ENCODE measurements at places on chromosomes 1 and 21.

- DNase-seq = no peak
These were observed 519.3 kb upstream of the CXADR start for GRCh38 chr21:16993416-16994038.

DNA sequence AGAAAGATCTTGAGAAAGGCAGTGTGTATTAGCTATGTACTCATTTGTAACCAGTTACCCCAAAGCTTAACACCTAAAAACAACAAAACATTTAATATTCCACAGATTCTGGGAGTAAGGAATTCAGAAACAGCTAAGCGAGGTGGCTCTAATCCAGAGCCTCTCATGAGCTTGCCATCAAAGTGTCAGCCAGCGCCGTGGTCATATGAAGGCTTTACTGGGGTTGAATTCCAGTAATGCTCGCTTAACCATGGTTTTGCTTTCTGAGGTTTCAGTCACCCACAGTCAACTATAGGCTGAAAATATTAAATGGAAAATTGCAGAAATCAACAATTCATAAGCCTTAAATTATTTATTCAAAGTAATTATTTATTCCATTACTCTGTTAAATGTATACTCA, 101.8 kb downstream of the CLIC6 start:
- no peak for DNase-seq

- DNase-seq = no peak
These were observed 144.0 kb upstream of the ZRANB2 start for GRCh38 chr1:71224741-71225377.

DNA sequence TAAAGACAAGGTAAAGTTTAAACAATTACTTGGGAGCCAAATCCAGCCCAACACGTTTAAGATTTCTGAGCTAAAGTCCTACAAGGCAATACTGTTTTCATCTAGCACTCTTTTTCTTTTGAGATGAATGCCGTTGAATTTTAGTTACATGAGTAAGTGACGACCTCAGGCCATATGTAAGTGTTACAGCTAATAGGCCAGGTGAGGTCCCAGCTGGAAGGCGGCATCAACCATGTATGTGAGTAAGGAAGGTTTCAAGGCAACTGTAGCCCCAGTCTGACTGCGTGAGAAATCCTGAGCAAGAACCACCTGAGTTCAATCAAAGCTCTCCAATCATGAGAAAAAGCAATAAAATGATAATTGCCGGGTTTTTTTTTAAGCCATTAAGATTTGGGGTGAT, 41.5 kb upstream of the EGLN1 start:
- no peak for DNase-seq

GRCh38 chr1:244599937-244600350, 53.0 kb upstream of the DESI2 start:
- DNase-seq = peak; percentile 60

- DNase-seq = no peak
These were observed 457.9 kb downstream of the BRINP3 start for GRCh38 chr1:190019717-190020116.

- peak; percentile 62 for DNase-seq
These were observed 1.4 kb upstream of the G0S2 start for GRCh38 chr1:209673631-209674417.

GRCh38 chr21:20802631-20803260, 195.5 kb upstream of the NCAM2 start:
- DNase-seq = no peak

DNA sequence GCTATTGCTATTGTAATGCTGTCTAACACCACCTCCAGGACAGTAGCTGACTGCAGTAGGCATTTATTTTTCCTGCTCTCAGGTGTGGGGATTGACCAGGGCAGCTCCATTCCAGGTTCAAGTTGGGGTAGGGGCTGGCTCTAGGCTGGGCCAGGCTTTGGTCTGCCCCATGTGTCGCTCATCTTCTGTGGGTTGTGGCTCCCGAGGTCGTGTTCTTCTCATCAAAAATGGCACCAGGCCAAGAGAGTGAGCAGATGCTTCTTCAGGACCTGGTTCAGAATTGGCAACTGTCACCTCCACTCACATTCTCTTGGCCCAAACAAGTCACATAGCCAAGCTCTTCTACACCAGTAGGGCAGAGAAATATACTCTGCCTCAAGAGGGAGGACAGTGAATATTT, 133.7 kb downstream of the PTPRU start:
- DNase-seq = no peak

DNA sequence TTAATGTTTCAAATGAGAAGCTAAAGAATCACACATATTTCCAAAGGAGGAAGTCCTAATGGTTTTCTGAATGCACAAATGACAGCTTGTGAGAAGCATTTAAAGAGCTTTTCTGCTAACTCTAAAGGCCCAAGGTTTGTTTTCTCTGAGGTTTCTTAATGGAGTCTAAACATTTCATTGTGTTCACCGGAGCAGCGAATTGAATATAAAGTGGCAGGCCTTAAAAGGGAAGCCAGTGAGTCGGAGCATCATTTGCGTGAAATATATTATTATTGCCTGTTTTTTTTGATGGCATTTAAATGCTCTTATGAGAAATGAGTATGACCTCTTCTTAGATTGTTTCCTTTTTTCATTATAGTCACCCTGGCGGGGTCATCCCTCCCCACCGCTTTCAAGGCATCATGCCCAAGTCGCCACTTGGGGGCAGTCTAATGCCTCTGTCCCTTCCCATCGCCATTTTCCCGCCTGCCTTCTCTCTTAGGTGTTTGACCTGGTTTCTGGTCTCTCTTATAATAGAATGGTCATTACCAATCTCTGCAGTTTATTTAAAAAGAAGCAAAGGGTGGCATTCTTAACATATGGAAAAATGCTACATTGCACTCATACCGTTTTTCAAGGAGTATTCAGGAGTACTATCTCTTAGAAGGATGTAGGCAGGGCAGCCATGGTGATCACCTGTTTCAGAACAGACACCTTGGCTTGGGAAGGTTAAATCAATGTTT, 25.3 kb upstream of the OVAAL start:
- peak; percentile 77 for DNase-seq

Measured in adrenal gland (tissue), 19 donors.